ENCODE measurements at places on chromosomes 1 and 21.

GRCh38 chr1:228898582-228898992, 163.3 kb downstream of the RHOU start:
- DNase-seq = peak; percentile 35

GRCh38 chr1:237887542-237887941, 3.2 kb downstream of the ZP4 start:
- DNase-seq = no peak

DNA sequence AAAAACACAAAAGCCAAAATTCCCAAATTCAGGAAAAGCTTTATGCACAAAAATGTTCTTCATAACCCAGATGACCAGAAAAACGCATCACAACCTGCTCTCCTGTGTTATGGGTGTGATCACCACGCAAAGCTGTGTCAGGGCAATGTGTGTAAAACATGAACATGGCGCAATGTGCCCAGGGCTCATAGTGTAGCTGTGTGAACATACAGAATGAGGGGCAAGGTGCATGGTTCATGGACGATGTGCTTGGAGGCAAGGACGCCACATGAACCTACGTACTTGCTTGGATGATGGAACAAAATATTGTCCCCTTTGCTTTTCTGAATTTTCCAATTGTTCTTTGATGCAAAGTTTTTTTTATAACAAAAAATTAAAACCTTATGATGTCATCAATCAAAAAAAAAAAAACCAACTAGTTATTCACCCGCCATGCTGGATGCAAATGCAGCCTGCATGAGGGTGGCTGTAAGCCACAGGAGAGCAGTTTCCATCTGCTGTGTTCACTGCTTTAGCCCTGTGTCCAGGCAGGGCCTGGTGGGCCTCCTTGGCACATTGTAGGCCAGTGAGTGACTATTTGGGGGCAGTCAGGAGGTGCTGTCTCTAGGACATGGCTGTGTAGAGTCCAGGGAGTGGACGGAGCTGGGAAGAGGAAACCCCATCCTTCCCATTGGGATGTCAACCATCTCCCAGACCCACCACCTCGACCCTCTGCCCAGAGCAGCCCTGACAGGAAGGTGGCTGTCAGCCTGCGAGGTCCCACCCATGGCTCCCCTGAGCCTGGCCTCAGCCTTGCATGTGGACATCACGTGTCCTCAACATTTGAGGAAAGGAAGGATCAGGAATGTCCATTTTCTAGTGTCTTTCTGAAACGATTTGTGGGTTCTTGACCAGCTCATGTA, 13.6 kb downstream of the KRTAP10-1 start:
- no peak for DNase-seq

- DNase-seq = no peak
Observed at GRCh38 chr1:178530037-178530402, 17.1 kb downstream of the TEX35 start.

- DNase-seq = no peak
Observed at GRCh38 chr1:210866532-210866931, 267.4 kb downstream of the KCNH1 start.

DNA sequence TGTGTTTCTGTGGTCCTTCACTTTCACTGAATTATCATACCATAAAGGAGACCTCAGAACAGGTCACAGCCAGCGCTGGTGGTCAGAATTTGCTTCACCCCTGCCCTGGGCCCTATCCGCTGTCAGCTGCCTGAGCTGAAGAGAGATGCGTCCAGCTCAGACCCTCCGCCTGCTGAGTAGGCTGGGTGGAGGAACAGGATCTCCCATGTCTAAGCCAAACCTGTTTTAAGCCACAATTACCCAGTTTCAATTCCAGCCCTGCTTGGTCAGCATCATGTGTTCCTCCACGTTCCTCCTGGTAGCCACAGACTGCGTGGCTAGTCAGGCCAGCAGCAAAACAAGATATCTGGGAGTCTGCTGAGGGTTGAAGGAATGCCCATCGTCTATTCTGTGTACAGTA, 13.5 kb upstream of the BGLAP start:
- DNase-seq = no peak
